ENCODE measurements at places on chromosomes 12 and 14. TPM values are rescaled to one million over a fixed set of nuclear protein-coding genes. Genes with fewer than 3 reads are reported as not detected.

PRKD1 gene
- total RNA-seq: 3.0 TPM

PKP2 gene
- total RNA-seq: 6.1 TPM

B4GALNT1 gene
- 42.6 TPM for total RNA-seq

C1S gene
- 44.8 TPM for total RNA-seq

LAG3 gene
- total RNA-seq: 2.1 TPM

LGALS3 gene
- 166 TPM for total RNA-seq

PAH gene
- not detected for total RNA-seq

EMP1 gene
- 172 TPM for total RNA-seq

EXOC5 gene
- 24.6 TPM for total RNA-seq

POTEM gene
- total RNA-seq: not detected

BLOC1S1 gene
- 149 TPM for total RNA-seq

FSCB gene
- not detected for total RNA-seq

BEGAIN gene
- 7.1 TPM for total RNA-seq

SYT1 gene
- 5.2 TPM for total RNA-seq

ANKRD33 gene
- not detected for total RNA-seq

GRIP1 gene
- total RNA-seq: 6.4 TPM

STAB2 gene
- total RNA-seq: not detected

TM9SF1 gene
- 67.1 TPM for total RNA-seq

COPS7A gene
- 55.9 TPM for total RNA-seq

TNS2 gene
- total RNA-seq: 48.7 TPM

TAS2R42 gene
- not detected for total RNA-seq

IL22 gene
- total RNA-seq: not detected

RHOJ gene
- not detected for total RNA-seq

TAS2R7 gene
- not detected for total RNA-seq

IGFBP6 gene
- total RNA-seq: 240 TPM

PGF gene
- total RNA-seq: 5.1 TPM

OR6C76 gene
- total RNA-seq: not detected

C12orf50 gene
- not detected for total RNA-seq

SSPN gene
- 0.91 TPM for total RNA-seq

TECPR2 gene
- 7.0 TPM for total RNA-seq

APOF gene
- not detected for total RNA-seq

HNRNPC gene
- 1,079 TPM for total RNA-seq

FRS2 gene
- 11.5 TPM for total RNA-seq

GLIPR1L2 gene
- 0.11 TPM for total RNA-seq

KCNH5 gene
- total RNA-seq: not detected

PTPRO gene
- total RNA-seq: not detected

NGB gene
- total RNA-seq: not detected

CMKLR1 gene
- 0.05 TPM for total RNA-seq

IRF2BPL gene
- 17.0 TPM for total RNA-seq

KRT72 gene
- total RNA-seq: not detected

MANSC4 gene
- total RNA-seq: not detected

PTPRQ gene
- not detected for total RNA-seq

DDN gene
- total RNA-seq: 0.48 TPM

POTEG gene
- total RNA-seq: 0.06 TPM

DPY19L2 gene
- 1.5 TPM for total RNA-seq

MRPL52 gene
- 195 TPM for total RNA-seq

KRT78 gene
- total RNA-seq: not detected

AQP2 gene
- not detected for total RNA-seq

TEX22 gene
- 0.29 TPM for total RNA-seq

CRIP2 gene
- 190 TPM for total RNA-seq
